ENCODE measurements at places on chromosomes 6 and 20. TPM values are rescaled to one million over a fixed set of nuclear protein-coding genes. Genes with fewer than 3 reads are reported as not detected.

- DNase-seq = no peak
Observed at GRCh38 chr6:40620574-40621240, 33.5 kb upstream of the LRFN2 start.

GRCh38 chr6:50849796-50850180 is 31.1 kb downstream of the TFAP2B start:
- DNase-seq = peak; percentile 23

The EYA4 gene
- total RNA-seq = 16.3 TPM

The UNC5CL gene
- not detected for total RNA-seq

The ARHGAP40 gene
- total RNA-seq = not detected

- no peak for DNase-seq
Observed at GRCh38 chr20:56202493-56203077, 45.9 kb upstream of the MC3R start.

DNA sequence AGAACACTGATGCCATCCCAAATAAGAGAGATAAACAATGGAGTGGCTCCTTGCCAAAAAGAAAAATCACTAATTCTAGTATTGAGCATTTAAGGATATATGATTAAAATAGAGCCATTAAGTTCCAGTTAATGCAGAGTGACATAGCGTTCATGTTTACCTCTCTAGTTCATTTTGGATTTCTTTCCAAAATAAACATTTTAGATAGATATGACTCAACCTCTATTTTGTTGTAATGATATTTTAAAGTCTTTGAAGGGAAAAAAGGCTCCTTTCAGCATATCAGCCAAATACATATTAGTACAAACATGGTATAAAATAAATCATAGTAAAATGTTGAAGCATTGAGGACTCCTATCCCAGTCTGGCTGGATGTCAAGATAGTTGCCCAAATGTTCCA is 33.4 kb downstream of the RWDD2A start:
- DNase-seq = no peak

GRCh38 chr6:129893640-129894039 is 32.5 kb upstream of the TMEM244 start:
- DNase-seq = no peak

GRCh38 chr20:49669601-49670189 is 44.0 kb downstream of the B4GALT5 start:
- DNase-seq = no peak

GRCh38 chr6:105500693-105501092 is 97.8 kb upstream of the PREP start:
- no peak for DNase-seq

The PKIB gene
- total RNA-seq = 23.7 TPM

- peak; percentile 4 for DNase-seq
Observed at GRCh38 chr6:46420921-46421638, 70.2 kb downstream of the RCAN2 start.

DNA sequence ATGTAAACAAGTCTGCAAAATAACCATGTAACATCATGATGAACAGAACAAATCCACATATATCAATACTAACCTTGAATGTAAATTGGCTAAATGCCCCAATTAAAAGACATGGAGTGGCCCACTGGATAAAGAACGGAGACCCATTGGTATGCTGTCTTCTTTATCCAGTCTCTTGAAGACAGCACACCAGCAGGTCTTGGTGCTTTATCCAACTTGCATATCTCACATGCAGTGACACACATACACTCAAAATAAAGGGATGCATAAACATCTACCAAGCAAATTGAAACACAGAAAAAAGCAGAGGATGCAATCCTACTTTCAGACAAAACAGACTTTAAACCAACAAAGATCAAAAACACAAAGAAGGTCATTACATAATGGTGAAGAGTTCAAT is 30.3 kb upstream of the EPB41L2 start:
- no peak for DNase-seq

The PLEKHG1 gene
- total RNA-seq = 2.8 TPM

DNA sequence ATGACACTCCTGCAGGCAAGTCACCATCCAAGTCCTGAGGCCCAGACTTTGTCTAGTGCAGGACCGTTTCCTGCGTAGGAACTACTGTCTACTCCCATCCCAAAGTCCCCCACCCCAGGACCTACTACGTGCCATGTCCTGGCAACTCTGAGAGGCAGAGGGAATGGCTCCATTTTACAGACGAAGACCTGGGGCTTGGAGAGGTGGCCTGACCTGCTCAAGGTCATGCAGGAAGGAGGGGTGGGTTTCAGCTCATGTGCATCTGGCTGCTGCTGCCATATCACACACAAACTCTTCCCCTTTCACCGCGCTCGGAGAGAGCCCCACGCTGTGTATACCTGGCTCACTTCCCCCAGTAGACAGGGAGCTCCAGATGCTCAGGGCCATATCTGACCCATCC is 1.2 kb upstream of the NOL4L start:
- no peak for DNase-seq

DNA sequence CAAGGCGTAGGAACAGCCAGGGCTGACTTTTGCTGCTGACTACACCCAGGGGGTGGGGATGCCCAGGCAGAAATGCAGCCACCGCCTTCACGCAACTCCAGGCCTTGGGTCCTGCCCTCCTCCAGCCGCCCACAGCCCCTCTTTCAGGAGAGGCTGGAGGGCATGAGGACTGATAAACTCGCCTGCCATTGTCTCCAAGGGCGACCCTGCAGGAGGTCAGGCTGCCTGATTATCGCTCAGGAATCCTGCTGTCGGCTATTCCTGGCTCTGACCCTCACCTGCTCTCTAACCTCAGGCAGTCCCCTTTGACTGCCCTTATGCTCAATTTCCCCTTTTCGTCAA is 62.0 kb upstream of the HDDC2 start:
- DNase-seq = no peak

The GSTA2 gene
- total RNA-seq = not detected

DNA sequence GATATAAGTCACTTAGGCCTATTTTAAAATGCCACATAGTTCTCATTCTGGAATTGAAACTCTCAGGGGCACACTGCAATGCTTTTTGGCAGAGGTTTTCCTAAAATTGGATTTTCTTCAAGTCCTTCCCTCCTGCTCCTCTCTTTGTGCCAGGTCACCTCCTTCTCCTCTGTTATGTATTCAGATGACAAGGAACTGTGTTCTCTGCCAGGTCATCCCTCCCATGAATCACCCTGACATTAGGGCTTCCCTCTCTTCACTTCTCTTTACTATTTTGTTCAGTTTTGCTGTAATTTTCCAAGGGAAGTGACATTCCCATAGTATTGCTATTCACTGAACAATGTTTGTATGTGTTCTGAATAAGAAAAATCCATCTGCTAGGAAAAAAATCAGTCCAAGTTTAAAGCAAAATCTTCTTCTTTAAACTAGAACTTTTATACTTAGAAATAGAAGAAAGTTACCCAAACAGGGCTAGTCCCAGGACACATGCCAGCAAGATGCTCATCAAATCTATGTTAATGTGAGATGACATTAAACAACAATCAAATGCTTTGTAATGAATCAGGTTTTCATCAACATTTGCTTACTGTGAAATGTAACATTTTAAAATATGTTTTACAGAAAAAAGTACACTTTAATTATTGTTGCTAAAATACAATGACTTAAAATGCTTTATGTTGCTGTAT is 461.1 kb downstream of the MMUT start:
- DNase-seq = no peak

The TMC2 gene
- total RNA-seq = not detected

GRCh38 chr6:141451511-141452353 is 681.0 kb upstream of the GJE1 start:
- DNase-seq = peak; percentile 9

GRCh38 chr6:41135062-41135832 is 18.9 kb downstream of the TREML1 start:
- DNase-seq = no peak

DNA sequence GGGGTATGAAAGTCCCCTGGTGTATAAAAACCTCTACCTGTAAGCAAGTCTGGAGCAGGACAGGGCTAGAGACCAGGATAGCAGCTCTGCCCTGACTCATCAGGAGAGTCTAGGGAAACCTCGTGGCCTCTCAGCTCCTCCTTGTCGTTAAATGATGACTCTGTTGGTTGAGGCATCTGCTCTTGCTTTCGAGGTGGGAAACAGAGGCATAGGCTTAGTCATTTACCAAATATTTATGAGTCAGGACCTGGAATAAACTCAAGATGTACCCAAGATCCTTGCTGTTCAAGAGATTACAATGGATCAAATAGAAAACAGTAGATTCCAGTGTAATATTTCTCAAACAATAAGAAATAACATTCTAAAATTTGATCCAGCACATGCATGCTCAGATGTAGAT is 5.5 kb downstream of the MANBAL start:
- DNase-seq = peak; percentile 92

GRCh38 chr6:2055143-2055542 is 190.3 kb downstream of the GMDS start:
- DNase-seq = no peak

DNA sequence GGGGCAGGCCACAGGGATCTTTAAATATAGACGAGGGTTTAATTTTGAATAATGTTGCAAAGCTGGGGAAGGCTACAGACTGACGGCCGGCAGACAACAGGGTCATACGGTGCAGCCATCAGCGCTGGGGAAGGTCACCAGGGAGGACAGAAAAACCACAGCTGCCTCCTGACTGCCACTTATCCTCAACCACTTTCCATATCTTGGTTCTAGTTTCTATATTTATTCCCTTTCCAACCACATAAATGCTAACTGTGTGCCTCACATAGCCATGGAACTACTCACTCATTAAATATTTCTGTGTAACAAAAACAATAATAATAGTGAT is 85.7 kb upstream of the AGPAT4 start:
- no peak for DNase-seq

The LTB gene
- not detected for total RNA-seq

GRCh38 chr20:50701041-50701963 is 10.0 kb upstream of the RIPOR3 start:
- DNase-seq = no peak

- DNase-seq = no peak
Observed at GRCh38 chr6:74782346-74782745, 423.5 kb downstream of the COL12A1 start.

The PNLDC1 gene
- total RNA-seq = not detected

DNA sequence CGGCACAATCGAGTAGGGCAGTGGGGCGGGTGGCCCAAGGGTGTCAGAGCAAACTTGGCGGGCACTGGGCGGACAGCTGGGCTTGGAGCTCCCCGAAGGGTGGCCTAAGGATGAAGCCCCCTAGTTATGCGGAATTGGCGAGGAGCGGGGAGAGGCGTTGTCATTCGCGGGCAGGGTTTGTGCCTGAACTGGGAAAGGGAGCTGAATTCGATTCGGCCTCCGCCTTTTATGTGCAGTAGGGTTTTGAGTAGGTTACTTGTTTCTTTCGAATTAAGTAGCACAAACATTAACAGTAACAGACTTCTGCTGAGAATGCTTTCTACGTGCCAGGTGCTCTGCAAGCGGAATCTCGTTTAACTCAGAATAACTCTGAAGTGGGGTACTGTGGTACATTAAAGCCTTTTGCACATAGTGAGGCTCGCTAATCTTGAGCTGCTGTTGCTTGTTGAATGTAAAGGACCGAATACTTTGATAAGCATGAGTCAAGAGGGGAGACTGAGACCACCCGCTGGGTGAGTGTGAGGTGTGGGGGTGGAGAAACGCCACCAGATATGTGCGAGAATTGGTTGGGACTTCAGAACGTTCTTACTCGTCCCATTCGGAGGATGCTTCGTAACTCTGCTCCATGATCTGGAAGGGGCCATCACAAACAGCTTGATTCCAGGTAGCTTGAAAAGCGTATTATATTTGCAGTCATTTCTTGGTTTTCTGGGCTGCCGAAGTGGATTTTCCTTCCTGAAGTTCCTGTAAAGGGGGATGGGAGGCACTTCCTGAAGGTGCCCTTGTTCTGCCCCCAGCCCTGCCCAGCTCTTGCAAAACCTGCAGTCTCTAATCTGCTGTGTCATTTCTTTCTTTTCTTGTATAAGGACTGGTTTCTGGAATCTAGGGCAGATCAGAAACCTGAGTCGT is 833 bp downstream of the RAB5IF start:
- peak; percentile 32 for DNase-seq

The C20orf144 gene
- not detected for total RNA-seq

GRCh38 chr6:116405652-116406356 is 35.1 kb downstream of the DSE start:
- DNase-seq = peak; percentile 79

DNA sequence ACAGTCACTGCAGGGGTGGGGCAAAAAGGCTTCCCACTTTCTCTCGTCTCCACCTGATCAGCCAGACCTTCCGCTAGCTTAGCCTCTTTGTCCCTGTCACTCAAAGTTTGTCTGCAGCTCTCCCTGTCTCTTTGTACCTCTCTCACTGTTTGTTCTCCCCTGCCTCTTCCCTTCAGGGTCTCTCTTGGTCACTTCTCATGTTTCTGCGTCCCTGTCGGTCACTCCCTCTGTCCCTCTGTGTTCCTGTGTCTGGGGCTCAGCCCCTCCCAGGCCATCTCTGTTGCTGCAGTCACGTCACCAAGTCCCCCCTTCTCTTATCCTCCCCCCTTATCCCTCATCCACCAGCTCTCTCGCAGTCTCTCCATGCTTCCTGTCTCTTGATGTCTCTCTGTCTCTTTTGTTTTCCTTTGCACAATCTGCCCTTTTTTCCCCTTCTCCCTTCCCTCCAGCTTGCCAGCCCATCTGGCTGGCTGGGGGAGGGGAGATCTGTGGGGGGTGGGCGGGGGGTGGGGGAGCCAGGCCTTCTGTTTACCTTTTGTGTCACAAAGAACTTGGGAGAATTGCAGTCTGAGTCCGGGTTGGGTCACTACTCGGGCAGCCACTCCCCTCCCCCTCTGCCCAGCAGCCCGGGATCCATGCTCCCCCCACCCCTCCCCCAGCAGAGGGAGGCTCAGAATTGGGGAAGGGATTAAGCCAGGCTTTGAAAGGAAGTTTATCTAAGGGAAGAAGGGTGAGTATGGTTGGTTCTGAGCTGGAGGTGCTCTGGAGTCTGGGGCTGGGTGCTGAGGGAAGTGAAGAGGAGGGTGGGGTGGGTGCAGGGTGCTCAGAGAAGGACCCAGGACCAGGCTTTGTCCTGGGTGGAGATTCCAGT is 32.3 kb downstream of the FOXP4 start:
- peak; percentile 44 for DNase-seq

The TRIM40 gene
- not detected for total RNA-seq

The MYMX gene
- not detected for total RNA-seq

GRCh38 chr20:44959082-44959637 is 1.0 kb downstream of the TOMM34 start:
- peak; percentile 52 for DNase-seq

DNA sequence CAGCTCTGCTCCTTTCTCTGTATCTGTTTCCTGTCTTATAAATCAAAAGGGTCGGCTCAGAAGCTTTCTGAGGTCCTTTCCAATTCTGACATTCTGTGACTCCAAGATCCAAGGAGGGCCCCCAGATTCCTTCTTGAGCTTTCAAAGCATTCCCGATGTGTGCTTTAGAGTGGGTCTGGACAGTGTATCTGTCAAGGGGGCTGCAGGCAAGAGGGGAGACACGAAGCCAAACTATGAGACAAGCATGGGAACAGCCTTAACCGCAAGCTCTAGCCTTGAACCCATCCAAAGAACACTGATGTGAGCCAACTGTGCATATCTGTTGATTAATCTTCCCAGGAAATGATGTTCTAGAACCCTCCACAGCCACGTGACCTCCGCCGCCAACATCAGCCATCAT is 73.8 kb downstream of the TSHZ2 start:
- no peak for DNase-seq

The C6orf132 gene
- not detected for total RNA-seq

GRCh38 chr20:20076297-20077065 is 24.1 kb downstream of the CFAP61 start:
- DNase-seq = peak; percentile 88

GRCh38 chr6:133274813-133275212 is 33.7 kb downstream of the EYA4 start:
- DNase-seq = no peak

GRCh38 chr6:158184608-158185007 is 16.5 kb downstream of the GTF2H5 start:
- no peak for DNase-seq

GRCh38 chr6:131958542-131959470 is 7.6 kb upstream of the CCN2 start:
- no peak for DNase-seq

Data from Daoy (cell line).